ENCODE measurements at places on chromosomes 3 and 15.

GRCh38 chr15:28888900-28889299, 3.1 kb downstream of the APBA2 start:
- no peak for DNase-seq

DNA sequence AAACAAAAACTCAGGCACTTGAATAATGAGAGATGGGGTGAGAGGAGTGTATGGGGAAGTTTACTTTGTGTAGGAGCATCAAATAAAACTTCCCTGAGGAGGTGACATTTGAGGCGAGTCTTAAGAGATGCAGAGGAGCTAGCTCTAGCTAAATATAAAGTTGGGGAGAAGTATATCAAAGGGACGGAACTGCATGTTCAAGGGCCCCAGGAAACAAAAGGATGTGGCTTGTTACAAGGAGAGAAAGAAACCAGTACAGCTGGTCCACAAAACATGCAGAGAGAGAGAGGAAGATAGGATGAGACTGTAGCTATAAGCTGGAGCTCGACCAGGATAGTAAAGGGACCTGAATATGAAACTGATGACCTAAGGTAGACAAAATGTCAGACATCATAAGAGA, 17.6 kb downstream of the FEZF2 start:
- no peak for DNase-seq

DNA sequence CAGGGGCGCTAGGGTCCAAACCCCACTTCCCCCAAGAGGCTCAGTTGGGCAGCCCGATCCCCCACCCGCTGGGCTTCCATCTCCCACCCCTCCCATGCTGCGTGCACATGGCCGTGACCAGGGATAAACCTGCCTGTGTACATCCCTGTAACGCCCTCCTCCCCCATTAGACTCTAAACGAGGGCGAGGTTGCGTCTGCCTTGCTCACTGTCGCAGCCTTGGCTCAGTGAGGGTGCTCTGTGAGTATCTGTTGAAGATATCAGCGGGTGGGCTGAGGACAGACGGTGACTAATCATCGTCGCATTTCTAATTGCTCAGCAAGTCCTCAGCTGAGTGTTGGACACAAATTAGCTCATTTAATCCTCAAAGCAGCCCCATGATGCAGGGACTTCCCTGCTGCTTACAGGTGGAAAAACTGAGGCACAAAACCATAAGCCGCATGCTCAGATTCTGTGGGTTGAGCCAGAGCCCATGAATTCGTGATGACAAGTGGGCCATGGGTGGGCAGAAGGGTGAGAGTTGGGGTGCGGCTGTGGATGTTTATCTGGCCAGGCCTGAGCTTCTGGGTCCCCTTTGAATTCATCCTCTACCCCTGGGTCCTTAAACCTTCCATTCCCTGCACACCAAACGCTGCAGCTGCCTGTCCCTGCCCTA, 26.0 kb downstream of the FBLN2 start:
- DNase-seq = no peak

DNA sequence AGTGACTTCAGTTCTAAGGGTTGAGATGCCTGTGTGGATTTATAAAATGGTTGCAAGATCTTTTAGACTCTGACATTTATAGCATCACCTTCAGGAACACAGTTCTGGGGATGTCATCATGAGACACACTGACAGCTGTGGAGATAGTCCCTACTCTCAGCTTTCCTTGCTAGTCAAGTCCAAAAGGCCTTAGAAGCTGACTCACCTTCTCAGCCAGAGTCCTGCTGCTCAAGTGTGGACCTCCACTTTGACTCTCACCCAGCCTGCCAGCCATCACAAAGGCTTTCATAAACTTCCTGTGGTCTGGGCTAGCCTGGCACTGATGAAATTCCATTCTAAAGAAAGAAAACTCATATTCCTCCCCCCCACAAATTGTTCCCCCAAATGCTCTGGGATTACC, 44.8 kb downstream of the TMEM39A start:
- no peak for DNase-seq

DNA sequence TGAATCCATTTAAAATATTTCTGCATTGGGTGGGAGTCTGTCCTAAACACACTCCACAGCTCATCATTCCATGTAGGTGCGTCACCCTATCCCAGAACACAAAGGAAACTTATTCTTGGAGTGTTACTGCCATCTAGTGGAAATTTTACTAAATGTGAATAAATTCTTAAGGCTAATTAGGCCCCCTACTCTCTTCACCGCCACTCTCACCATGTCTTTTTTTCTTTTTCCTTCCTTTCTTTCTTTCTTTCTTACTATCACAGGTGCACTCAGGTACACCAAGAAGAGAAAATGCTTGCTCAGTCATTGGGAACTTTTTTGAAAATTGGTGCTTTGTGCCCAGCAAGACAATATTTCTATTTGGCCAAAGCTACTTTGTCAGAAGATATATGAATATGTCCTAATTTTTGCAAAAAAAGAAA, 26.4 kb upstream of the ATP8B4 start:
- no peak for DNase-seq

GRCh38 chr15:83193721-83194120, 13.9 kb downstream of the HDGFL3 start:
- no peak for DNase-seq

GRCh38 chr3:105006164-105006563, 360.5 kb upstream of the ALCAM start:
- no peak for DNase-seq

DNA sequence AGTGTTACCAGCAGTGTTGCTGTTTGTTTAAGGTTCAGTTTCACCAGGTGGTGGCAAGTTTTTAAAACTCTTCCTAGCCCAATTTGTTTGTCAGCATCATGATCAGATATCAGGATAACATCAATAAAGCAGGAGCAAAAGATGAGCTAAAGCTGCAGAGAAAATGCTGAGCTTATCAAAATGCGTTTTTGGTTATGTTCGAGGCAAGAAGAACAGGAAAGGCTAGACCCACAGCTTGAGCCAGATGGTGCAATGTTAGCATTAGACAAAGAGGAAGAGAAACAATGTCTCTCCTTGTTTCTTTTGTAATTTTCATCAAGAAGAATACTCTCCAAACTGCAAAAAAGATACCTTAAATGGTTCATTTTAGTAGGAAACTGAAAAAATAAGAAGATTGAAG, 66.2 kb downstream of the THRB start:
- no peak for DNase-seq

DNA sequence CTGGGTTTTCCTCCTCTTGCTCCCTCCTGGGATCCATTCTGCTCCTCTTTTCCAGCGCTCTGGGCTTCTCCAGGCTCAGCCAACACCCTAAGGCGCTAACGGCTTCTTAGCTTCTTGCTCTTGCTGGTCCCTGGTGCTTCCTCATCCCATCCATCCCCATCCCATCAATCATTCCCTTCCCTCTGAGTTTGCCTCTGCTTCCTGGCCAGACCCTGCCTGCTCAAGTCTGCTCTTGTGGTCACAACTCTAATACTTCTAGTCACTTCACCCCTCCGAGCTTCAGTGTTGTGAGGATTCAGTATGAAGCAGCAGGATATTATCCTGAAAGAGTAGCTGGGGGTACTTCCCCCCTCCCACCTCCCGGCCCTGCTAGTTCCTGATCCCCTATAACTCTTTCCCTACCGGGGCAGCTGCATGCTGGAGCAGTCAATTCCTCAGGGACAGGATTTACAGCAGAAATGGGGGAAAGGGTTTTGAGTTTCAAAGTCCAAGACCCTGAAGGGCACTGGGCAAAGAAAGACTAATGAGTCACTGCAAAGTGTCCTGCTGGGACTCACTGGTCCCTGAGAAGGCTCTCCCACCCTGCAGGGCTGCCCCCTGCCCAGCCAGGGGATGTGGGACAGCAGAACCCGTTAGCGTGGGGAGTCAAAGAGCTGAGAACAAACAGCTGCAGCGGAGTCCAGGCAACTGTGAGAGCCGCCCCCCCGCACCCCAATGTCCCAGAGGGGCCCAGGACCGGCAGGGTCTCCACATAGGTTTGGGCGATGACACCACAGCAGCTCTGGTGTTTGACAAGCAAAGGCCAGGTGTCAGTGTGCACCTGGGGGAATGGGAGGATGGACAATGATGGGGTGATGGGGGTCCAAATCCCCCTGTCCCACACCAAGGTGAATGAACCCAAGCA, 2.3 kb upstream of the SYNM start:
- DNase-seq = no peak

Data from stimulated activated CD4-positive, alpha-beta T cell treated with anti-CD3 and anti-CD28 coated beads, Interleukin-1b, Interleukin-23, amount 100 ng/mL, for 4 hours (primary cell).